ENCODE measurements at places on chromosomes 12 and 14.
A peak's percentile ranks its signal among the peaks of the same experiment; 100 is the strongest.

DNA sequence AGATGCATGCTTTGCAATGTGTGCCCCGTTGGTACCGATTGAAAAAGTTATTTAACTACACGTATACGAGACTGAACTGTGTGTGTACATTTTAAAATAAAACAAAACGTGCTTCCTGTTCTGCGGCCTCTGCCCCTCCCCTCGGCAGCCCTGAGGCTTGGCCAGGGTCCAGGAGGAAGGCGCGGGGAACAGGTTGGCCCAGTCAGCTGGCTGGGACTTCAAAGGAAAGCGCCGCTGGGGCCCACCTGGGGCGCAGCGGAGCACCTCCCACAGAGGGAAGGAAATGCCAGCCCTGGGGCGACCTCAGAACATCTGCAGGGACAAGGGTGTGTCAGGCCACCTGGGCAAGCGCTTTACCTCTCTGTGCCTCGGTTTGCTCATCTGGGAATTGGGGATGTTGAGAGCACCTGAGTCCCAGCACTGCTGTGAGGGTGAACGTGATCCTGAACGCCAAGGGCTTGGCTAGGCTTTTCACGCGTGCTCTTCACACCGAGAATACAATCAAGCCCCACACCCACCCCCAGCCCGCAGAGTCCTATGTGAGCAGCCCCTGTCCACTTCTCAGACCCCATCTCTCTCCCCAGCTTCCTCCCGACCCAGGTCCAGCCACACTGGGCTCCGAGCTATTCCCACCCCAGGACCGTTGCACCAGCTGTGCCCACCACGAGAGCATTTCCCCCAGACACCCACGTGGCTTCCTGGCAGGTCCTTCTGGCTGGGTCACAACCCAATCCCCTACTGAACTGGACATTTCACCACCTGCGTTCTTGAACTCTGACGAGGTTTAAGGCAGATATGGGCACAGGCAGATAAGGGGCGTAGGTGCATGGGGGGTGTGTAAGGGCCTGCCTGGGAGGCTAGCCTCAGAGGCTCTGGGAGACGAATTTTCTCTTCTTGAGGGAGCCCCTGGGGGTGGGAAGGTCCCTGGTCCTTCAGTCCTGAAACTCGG lies 41.9 kb upstream of the NCOR2 start:
- DNase-seq: no peak

DNA sequence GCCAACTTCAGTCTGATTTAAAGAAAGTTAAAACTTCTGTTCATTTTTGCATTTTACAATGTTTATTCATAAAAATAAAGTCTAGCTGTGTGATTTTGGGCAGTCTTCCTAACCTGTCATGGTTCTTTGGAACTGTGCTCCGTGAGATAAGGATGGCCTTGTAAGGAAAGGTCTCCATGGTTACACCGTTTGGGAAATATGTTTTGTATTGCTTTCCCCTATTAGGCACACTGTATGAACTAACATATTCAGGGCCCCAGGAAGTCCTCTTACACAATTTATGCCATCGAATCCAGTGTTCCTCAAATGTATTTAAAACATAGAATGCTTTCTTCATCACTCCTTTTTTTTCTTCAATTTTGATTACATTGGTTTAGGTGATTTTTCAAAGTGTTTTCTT lies 54.5 kb downstream of the APAF1 start:
- peak; percentile 21 for DNase-seq

DNA sequence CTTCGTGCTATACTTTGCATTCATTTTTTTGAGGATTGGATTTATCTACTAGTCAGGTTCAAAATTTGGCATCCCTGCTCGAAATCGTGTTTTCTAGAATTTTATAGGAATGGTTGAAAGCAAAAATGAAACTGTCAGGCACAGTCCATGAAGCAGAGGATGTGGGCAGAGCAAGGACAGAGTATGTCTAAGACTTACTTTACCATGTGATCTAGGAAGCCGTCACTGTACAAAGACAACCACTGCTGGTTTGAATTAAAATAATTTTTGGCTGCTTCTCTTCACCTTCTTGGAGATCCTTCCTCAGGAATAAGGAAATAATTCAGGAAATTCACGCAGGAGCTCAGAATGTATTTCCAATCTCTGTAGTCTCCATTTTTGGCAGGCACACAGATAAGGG lies 31.6 kb upstream of the SGPP1 start:
- peak; percentile 45 for DNase-seq

DNA sequence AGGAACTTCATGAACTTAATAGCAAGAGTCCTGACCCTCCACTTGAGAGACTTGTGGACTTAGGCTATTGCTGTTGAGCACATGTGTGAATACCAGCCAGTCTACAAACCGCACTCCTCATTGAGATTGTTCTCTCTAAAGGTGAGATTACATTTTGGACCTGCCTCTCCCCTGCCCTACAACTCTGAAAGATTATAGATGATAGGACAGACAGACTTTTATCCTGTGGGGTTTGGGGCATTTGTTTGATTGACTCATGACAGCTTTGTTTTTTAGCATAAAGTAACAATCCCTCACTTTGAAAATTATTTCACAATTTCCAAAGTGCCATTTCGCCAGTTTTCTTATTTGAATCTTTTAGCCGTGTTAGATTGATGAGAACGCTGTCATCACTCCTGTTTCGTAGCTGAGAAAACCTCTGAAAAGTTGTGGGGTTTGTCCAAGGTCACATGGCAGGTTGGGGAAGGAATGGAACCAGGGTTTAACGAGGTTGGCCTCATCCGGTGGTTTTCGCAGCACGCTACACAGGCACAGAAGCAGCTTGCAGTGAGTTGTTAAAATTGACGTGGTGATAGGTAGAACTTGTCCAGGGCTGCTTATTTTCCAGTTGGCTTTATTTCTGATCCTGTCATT lies 836 bp downstream of the EVL start:
- no peak for DNase-seq

DNA sequence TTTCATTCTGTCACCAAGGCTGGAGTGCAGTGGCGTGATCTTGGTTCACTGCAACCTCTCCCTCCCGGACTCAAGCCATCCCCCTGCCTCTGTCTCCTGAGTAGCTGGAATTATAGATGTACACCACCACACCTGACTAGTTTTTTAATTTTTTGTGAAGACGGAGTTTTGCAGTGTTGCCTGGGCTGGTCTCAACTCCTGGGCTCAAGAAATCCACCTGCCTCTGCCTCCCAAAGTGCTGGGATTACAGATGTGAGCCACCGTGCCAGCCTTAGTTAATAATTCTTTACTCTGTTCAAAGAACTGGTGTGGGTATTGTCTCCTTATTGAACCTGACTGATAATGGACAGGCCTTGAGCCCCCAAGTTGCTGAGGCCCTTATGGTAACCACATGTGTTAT lies 10.4 kb upstream of the KRT7 start:
- no peak for DNase-seq

DNA sequence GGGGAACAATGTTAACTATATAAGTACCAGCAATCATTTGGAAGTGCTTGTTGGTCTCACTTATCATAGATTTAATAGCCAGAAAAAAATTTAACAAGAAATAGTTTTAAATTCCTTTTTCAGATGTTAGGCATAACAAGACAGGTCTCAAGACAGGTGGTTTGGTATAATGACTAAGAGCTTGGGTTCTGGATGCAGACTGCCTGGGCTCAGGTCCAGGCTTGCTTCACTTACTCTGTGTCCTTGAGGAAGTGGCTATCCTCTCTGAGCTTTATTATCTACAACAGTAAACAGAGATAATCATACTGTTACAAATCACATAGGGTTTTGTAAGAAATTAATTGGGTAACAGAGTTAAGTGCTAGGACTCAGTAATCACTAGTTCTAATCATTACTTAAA lies 338.0 kb upstream of the FLRT2 start:
- DNase-seq: no peak

DNA sequence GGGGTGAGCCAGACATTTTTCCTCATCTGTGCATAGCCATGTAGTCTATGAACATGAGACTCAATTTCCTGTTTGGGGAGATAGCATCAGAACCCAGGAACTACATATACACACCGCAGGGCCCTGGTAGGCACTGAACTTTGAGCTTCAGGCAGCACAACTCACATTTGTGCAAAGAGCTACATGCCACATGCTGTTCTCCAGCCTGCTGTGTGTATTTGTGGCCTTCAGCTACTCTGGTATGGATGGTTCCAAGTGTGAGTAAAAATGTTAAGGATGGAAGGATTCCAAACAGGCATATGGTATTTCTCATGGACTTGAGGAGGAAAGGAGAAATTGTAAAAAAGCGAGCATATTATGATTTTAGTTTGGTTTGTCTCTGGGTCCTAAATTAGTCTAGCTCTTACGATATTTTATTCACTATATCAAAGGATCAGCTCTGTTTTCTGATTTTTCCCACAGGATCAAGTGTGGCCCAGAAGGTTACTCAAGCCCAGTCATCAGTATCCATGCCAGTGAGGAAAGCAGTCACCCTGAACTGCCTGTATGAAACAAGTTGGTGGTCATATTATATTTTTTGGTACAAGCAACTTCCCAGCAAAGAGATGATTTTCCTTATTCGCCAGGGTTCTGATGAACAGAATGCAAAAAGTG lies 422.4 kb upstream of the OR4E1 start:
- DNase-seq: no peak

- no peak for DNase-seq
Measured at GRCh38 chr12:13599176-13599575, 382.2 kb downstream of the GRIN2B start.

GRCh38 chr12:120199595-120200306 lies 1.2 kb downstream of the RPLP0 start:
- peak; percentile 68 for DNase-seq

DNA sequence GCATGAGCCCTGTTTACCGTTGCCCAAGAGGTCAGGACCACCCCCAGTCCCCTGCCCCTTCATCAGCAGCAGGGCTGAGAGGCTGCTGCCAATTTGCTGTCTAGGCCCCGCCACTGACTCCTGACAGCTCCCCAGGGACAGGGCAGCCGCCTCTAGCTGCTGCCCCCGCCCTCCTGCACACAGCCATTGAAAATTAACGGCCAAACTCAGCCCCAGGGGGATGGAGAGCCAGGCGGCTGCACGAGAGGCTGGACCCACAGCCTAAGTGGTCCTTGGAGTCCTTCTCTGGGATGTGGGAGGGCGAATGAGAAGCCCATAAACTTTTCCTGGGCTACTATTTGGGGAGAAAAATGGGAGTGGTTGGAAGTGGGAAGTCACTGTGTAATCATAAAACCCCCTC lies 4.6 kb downstream of the FOXN4 start:
- DNase-seq: no peak
